ENCODE measurements at places on chromosomes 1 and 21. TPM values are rescaled to one million over a fixed set of nuclear protein-coding genes. Genes with fewer than 3 reads are reported as not detected.

- DNase-seq, result peak; percentile 28
Measured at GRCh38 chr1:9653491-9654050, 2.0 kb downstream of the PIK3CD start.

DNA sequence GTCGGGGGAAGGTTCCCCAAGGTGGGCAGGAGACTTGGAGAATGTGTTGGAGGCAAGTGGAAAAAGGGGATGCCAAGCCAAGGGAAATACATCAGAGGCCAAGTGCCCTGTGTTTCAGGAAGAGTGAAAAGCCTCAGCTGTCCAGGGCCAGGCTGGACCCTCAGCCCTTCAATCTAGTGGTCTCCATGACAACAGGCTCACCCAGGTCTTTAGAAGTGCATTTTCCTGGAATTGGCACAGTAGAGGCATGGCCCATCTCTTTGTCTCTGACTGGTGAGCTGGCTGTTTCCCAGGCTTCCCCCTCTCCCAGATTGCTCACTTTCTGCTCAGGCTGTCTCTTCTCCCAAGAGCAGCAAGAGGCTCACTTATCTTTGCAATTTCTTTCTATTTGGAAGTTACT lies 10.4 kb upstream of the RHBG start:
- DNase-seq, result no peak

DNA sequence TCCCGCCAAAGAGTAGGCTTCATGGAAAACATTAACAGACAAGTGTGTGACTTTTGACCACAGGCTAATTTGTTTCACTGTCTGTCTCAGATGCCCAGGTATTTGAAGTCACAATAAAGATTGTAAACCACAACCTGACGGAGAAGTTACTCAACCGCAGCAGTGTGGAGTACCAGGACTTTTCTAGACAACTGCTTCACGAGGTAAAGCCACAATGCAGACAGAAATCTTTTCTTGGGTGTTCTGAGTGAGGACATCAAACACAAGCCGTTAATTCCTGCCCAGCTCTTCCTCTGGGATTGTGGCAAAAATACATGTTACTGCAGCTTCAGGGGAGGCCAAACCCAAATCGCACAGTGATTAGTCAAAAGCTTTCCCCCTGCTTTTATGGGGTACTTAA lies 31.0 kb downstream of the UMODL1 start:
- no peak for DNase-seq

Gene DNAI4
- 3.2 TPM for total RNA-seq
